Hippocampal formation (tissue), 2 donors: ENCODE measurements at places on chromosomes 7 and 10.

DNA sequence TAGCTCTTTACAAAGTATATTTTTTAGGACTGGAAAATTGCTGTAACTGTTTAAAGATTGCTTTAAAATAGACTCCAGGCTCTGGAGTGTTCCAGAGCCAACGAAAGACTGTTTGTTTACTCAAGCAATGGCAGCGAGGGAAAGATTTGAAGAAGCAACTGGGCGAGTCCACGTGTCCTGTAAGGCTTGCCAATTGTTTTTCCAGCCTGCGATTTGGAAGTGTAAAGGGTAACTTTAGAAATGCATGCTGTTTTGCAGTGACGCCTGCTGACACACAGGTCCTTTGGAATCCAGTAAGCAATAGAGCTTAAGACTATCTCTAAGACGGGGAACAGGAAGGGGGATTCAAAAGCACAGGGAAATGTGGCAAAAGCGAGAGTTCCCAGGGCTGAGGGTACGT, 55.8 kb downstream of the TACC2 start:
- no peak for DNase-seq

- DNase-seq: no peak
These were observed 69.0 kb downstream of the CREB5 start for GRCh38 chr7:28481091-28481926.

DNA sequence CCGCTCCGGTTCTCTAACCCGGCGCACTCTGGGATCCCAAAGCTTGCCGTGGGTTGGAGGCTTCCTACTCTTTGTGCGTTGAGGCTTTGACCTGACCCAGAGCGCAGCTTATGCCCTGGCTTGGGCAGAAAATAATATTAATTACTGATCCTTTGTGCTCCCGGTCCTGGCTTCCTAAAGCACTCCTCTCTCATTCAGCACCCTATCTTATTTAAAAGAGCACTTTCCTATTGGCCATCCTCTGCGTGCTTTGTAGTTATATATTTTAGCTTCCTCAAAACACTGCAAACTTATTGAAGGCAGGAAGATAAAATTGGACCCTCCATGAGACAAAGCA, 466.0 kb downstream of the XPNPEP1 start:
- no peak for DNase-seq

GRCh38 chr10:6990891-6991290, 410.8 kb upstream of the PRKCQ start:
- no peak for DNase-seq

DNA sequence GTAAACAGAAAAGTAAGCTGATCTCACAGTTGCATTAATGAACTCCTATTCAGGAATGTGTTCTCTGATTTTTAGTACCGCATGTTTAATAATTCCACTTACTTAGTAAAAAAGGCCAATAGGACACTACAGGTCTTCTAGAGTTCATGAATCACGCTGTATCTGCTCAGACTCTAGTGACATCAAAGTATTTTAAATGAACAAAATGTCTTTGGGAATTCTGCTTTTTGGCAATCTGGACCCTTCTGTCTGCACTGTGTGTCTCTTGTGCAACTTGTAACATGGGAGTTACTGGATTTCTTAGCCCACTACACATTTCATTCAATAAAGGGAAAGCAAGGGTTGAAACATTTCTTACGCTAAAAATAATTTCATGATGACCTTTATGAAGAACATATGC, 50.2 kb downstream of the RABGEF1 start:
- DNase-seq: no peak

DNA sequence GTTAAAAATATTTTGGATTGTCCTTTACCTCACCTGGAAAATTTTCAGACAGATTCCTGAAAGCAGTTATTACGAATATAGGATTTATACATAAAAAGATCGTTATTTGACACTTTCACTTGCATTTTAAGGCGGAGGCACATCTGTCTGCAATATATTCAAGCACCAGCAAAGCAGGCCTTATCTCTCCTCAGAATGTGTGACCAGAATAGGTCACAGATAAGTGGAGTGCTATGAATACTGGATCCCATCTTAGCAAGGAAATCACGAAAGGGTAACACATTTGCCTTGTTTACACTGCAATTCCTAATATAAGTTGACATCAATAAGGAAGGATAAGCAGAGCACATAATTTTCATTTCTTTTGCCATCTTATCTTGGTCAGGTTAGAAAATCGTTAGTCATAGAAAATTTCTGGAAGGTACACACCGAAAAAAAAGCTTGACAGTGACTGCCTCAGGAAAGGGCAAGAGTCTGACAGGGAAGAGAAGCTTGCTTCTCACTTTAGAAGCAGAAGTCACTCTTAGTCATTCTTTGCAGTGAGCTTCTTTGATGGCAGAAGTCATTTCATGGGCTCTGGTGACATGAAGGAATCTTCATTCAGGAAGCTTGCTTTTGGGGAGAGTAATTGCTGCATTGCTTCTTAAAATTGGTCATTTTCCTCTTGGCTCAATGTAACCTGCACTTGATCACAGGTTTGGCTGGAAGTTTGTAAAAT, 98.1 kb upstream of the STK17A start:
- DNase-seq: no peak

- DNase-seq: no peak
These were observed 42.7 kb upstream of the PITRM1 start for GRCh38 chr10:3215153-3215775.

DNA sequence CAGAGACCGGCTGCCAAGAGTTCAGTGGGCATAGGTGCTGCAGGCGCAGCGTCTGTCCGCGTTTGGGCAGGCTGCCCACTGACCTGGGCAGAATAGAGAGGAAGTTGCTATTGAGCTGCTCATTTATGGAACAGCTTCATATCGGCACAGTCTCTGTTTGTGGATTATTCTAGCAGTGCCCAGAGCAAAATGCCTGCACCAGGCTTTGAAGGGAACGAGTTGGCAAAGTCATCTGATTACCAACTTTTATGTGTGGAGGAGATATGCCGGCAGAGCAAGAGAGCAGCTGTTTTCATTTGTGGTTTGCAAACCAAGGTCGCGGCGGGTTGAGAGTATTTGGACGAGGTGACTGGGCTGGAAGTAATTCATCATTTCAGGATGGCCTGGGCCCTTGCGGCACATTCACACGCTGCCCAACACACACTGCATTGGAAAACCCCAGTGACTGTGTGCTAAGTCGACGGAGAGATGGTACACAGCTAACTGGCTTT, 228.5 kb downstream of the TCERG1L start:
- DNase-seq: no peak

- no peak for DNase-seq
These were observed 59.2 kb downstream of the C10orf90 start for GRCh38 chr10:126611303-126611702.
